ENCODE measurements at places on chromosomes 1 and 21.

- no peak for DNase-seq
Observed at GRCh38 chr1:150118716-150119115, 31.0 kb upstream of the PLEKHO1 start.

- no peak for DNase-seq
Observed at GRCh38 chr21:45228171-45228641, 59.5 kb downstream of the POFUT2 start.

DNA sequence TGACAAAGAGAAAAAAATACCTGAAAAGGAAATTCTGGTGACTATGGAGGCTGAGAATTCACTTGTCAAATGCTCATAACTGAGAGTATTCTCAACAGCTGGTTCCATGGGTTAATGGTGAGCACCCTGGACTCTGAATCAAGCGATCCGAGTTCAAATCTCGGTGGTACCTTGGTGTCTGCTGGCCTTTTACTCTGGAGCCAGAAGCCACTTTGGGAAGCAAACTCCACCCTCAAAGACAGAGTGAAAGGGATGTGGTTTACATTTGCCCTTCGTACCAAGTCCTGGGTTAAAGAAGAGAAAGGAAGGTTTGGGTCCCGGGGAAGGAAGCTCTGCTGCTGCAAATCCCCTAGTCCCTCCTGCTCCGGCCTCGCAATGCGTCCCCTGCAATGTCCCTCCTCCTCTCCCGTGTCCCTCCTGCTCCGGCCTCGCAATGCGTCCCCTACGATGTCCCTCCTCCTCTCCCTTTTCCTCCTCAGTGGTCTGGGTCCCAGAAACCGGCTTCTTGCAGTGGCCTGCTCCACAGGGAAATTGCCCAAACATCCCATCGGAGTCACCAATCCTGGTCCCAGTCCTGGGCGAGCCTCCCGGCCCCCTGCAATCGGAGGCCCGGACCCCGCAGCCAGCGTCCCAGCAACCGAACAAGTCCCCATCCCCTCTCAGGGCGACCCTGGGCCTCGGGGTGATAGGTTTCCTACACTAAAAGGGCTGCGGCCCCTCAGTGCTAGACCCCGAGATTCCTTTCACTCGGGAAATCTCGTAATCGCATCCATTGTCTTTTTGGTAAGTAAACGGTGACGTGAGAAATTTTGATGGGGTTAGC, 129.4 kb downstream of the PPIAL4G start:
- no peak for DNase-seq

- DNase-seq, result no peak
Observed at GRCh38 chr1:243354511-243355153, 98.8 kb downstream of the SDCCAG8 start.

DNA sequence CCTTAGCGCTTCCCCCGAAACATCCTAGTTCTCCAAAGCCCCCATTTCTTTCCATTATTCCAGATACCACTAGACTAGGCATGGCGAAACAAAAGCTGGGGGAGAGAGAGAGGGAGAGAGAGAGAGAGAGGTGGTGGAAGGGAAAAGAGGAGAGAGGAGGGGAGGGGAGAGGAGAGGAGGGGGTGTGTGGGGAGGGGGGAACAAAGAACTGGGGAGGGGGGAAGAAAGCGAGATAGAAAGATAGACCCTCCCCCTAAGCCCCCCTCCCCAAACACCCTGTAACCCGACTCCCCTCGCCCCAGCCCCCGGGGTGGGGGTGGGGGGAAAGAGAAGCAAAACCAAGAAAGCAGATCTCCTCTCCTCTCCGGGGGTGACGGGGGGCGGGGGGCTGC, 352 bp downstream of the MEX3A start:
- no peak for DNase-seq

GRCh38 chr1:29860056-29860455, 623.7 kb downstream of the PTPRU start:
- DNase-seq, result no peak

- DNase-seq, result no peak
Observed at GRCh38 chr1:62514746-62515423, 78.0 kb downstream of the USP1 start.

GRCh38 chr21:43865540-43866259, 677 bp downstream of the AGPAT3 start:
- DNase-seq, result no peak

DNA sequence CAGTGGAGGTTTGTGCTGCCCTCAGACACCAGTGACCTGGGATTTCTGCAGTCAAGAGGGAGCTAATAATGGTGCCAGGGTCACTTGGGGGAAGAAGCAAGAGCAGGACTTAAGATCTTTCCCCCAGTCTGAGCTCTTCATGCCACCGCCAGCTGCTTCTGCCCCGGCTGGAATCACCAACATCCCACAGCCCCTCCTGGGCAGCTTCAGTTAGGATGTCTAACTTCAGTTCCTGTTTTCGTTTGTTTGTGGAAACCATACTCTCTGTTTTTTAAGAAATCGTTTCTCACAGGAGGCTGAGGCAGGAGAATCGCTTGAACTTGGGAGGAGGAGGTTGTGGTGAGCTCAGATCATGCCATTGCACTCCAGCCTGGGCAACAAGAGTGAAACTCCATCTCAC, 25.6 kb upstream of the PRDM2 start:
- DNase-seq, result no peak

DNA sequence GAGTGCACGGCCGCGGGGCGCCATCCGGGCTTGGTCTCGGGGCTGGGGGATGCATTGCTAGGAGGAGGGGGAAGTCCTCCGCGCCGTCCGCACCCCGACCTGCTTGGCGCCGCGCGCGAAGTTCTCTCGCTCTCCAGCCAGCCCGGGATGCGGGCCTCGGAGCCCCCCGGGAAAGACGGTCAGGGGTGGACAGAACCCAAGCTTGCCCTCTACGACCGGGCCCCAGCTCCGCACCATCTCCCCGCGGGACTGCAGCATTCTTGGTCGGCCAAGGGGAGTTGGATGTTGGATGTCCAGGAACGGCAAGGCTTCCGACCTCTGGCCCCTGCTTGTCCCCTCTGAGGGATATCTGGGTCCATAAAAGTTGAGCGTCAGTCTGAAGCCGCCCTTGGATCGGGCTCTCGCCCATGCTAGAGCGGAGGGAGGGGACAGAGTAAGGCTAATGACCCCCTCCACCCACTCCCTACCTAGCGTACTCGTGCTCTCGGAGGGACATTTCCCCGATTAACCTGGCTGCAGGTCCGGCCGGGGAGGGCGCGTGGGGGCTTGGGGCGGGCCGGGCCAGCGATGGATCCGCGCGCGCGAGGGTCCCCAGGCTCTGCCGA, 522 bp downstream of the DISP3 start:
- DNase-seq, result no peak

DNA sequence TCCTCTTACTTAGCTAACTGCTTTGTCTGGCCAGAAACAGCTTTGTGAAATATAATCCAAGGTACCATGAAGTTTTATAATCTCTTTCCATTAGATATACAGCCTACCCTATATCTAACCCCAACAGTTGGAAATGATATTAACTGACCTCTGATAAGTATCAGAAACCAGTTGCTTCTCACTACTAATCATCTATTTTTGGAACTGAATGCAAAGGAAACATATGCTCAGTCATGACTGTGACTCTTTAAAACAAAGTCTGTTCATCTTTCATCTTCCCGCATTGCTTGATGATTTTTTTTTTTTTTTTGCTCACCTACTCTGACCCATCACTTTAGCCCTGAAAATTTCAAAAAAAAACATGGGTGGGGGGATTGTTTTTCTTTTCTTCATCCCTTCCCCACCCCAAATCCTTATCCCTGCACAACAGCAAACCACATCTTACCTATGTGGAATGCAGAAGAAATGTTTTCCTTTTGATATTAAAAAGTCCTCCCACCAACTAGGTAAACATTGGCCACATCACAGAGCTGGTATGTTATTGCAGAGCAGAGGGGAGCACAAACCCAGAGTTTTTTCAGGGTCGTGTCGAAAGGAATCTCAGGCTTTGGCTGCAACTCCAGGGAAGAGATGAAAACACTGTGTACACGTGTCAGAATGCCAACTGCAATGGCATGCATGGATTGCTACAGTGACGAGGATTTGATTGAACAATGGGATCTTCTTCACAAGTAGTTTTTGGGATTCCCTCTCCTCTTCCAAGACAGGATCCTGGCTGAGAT, 137.3 kb downstream of the SLC30A10 start:
- no peak for DNase-seq

DNA sequence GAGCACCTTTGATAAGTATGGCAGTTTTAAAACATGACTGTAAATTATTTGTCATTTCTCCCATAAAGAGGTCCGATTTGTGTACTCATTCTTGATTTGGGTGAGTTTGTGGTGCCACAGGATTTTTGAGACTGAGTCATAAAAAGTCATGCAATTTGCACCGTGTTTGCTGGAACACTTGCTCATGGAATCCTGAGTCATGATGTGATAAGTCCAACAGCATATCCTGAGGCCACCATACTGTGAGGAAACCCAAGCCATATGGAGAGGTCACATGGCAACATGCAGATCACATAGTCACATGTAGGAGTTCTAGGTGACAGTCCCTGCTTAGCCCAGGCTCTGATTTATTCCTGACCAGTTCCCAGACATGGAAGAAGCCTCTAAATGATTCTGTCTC, 40.8 kb upstream of the PRRX1 start:
- no peak for DNase-seq

GRCh38 chr1:209434631-209435217, 148.8 kb upstream of the CAMK1G start:
- no peak for DNase-seq

GRCh38 chr1:235920596-235921375, 54.1 kb upstream of the LYST start:
- no peak for DNase-seq
